ENCODE measurements at places on chromosomes 1 and 21.

DNA sequence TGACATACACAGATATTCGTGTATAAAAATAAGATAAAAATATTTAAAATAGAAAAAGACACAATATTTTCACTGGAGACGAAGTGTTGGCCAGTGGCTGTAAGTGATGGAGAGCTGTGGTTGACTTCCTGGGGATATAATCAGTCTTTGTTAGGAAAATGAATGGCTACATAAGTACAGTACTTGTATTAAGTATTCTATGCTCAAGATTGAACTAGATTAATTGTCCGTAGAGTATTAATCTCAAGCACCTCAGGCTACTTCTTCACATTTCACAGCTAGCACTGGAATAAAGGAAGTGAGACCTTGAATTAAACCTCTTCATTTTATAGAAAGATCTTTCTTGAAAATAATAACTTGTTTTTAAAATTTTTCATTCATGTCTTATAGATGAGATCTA lies 39.0 kb upstream of the RGS5 start:
- DNase-seq: no peak

- DNase-seq: no peak
Measured at GRCh38 chr1:15118579-15118978, 35.0 kb upstream of the TMEM51 start.

DNA sequence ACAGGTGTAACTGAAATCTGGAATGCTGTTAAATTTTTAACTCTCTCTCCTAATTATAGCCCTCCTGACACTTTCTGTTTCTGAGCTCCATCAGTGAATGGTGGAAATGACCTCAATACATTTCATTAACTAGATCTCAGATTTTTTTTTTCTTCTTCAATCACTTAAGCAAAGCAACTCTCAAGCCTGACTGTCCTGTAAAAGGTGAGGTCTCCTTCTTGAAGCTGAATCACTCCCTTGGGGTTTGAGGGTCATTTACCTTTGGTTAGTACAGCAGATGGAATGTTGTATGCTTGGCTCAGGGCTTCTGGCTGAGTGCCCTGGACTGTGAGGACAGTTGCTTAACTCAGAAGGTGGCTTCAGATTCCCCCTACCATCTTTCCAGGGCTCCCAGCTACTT lies 518.7 kb downstream of the PTPRC start:
- DNase-seq: no peak

GRCh38 chr1:2875707-2876561 lies 74.4 kb upstream of the TTC34 start:
- no peak for DNase-seq

DNA sequence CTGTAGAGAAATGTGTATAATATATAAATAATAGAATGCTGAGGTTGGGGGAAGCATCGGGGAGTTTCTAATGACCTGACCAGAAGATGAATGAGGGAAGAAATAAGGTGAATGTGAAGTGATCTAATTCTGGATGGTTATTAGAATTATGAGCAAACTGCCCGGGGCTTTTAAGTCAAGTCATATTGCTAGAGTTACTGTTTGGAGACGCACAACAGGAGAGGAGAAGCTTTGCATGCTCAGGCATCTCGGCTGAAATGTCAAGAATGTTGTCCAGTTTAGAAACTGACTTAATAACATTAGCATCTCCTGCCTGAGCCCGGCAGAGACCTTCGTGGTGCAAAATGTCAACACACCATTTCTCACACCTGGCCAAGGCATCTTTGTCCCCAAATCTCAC lies 119.1 kb downstream of the RRAGC start:
- no peak for DNase-seq

- no peak for DNase-seq
Measured at GRCh38 chr1:66175581-66175980, 358.4 kb upstream of the SGIP1 start.

DNA sequence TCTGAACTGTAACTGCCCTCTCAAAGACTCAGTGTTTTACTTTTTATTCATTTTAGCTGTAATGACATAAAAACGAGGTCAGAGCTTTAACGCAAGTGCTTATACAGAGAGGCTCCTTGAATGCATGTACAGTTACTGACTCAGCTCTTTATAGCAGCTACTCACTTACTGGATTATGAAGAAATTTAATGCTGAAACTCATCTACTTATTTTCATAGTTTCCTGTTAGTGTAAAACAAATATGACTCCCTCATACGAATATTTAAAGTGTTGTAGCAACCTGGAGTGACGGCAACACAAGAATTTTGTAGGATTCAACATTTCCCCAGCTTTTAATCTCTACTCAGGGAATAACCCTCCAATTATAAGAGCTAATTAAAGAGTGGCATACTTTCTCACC lies 32.7 kb downstream of the ADSS2 start:
- no peak for DNase-seq

- no peak for DNase-seq
Measured at GRCh38 chr1:67031121-67031858, 22.7 kb downstream of the SLC35D1 start.

DNA sequence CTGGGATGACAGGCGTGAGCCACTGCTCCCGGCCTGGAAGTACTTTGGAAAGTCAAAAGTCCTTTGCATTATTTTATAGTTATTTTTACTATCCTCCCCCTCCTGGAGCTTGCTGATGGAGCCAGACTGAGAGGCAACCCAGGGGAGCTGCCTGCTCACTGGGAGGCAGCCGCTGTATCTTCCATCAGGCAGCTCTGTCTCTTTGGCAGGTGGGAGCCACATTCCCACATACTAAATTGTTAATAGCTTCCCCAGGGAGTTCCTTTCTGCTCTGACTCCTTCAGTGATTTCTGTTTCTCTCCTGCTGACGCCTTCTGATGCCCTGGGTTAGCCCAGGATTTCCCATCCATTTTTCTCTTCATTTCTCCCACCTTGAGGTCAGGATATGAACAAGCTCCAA lies 4.9 kb upstream of the OPRD1 start:
- DNase-seq: no peak

DNA sequence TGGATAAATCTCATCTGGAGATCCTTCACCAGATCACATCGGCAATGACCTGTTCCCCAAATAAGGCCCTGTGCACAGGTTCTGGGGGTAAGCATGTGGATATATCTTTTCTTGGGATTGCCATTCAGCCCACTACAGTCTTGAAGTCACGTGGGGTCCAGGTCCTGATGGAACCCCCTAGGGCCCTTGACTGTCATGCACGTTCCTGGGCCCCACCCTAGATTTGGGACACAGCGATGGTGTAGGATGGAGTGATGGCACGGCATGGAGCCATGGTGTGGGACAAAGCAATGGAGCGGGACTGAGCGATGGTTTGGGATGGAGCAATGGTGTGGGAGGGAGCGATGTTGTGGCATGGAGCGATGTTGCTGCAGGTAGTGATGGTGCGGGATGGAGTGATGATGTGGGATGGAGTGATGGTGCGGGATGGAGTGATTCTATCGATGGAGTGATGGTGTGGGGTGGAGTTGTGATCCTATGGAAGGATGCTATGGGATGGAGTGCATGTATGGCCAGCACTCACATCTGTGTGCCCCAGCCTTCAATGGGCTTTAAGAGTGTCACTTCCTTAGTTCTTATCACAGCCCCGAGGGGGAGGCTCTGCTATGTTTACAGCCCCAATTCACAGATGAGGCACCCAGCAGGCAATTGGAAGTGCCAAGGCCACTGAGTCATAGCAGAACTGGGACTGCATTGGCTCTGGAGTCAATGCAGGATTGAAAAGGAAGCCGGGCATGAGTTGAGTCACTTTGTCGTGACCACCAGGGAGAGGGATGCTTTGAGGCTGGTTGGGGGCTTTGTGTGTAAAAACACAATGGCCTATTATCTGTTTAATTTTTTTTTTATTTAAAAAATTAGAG lies 97.0 kb upstream of the C1orf174 start:
- DNase-seq: no peak

- DNase-seq: no peak
Measured at GRCh38 chr21:45075596-45076244, 1.3 kb downstream of the ADARB1 start.

Data from NCI-H1436 treated with DMSO at 0.1 percent for 48 hours (cell line).